Fibroblast of gingiva (primary cell): ENCODE measurements at places on chromosomes 13 and 19.

DNA sequence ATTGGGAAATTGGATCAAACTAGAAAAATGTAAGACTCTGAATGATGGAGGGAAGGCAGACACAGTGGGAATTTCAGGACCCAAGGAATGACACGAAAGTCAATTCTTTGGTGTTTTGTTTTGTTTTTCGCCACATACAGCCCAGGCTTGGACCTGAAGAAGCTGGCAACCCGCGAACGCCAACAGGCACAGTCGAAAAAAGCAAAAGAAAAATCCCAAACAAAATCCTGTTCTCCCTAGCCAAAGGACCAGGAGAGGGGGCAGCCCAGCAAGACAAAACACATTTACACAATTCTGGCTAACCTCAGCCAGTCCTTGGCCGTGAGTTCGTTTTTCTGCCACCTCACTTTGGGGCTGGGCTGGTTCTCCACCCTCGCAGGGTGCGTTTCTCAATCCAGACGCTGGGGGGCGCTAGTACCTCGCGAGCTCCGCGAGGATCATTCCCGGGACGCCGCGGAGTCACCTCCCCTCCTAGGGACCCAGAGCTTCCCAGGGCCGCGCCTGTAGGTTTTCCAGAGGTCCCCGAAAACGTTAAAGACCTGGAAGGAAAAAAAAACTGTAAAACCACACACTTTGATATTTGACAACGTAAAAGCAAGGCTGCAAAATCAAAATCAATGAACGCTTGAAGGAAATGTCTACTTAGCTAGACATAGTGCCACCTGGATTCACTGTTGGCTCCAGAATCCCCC is 34.9 kb upstream of the TPM4 start:
- peak; percentile 62 for DNase-seq

DNA sequence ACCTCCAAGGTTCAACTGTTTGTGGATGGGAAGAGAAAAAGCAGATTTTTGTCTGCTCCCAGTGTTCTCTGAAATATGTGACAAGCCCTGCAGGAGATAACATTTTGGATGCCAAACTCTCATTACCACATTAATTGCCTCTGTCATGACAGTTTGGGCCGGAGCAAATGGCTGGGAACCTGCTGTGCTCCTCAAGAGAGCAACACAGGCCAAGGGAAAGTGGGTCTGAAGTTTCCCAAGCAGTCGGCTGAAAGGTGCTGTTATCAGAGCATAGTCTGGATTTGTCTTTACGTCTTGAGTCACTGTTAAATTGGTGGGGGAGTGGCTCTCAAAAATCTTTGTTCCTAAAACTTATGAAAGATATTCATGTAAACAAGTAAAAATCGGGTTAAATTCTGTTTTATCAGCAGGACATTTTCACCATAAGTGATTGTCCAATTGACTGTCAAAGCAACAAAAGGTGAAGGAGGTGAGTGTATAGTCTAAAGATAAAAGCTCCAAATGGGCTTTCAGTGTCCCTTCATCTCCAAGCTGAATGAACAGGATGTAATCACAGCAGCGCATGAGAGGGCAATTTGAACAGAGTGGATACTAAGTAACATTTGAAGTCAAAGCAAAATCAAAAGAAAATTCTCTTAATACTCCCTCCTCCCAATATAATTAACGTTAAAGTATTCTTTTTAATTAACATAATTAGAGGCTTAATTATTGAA is 844.8 kb downstream of the PCDH17 start:
- DNase-seq: no peak

- no peak for DNase-seq
Observed at GRCh38 chr13:40681341-40682146, 15.1 kb upstream of the FOXO1 start.

DNA sequence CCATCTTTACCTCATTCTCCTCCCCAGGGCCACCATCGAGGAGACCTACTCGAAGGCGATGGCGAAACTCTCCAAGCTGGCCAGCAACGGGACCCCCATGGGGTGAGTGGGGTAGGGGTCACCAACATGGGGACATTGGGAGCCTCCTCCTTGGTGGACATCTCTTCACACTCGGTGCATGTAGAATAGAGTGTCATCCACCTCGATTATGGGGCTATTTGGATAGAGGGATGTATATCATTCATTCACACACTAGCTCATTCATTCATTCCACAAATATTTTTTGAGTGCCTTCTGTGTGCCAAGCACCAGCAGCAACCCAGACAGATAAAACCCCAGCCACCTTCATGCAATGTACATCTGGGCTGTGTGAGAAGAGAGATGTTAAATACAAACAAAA is 13.1 kb downstream of the FCHO1 start:
- DNase-seq: no peak

- DNase-seq: peak; percentile 19
Observed at GRCh38 chr19:1672038-1672768, 19.8 kb upstream of the TCF3 start.

DNA sequence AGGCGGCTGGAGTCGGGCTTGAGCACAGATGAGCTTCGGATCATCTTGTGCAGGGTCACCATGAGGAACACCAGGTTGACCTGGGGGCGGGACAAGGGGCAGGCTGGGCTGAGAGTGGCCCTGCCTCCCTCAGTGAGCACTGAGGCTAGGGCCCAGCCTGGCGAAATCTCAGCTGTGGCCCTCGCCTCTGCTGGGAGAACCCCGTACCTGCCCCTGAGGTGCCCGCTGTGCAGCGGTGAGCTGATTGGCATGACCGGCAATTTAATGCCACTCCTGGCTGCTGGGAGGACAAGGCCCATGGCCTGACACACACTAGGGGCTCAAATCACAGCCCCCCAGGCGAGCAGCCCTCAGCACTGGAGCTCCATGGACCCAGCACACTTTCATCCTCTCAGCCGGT is 19.7 kb upstream of the ASF1B start:
- no peak for DNase-seq

DNA sequence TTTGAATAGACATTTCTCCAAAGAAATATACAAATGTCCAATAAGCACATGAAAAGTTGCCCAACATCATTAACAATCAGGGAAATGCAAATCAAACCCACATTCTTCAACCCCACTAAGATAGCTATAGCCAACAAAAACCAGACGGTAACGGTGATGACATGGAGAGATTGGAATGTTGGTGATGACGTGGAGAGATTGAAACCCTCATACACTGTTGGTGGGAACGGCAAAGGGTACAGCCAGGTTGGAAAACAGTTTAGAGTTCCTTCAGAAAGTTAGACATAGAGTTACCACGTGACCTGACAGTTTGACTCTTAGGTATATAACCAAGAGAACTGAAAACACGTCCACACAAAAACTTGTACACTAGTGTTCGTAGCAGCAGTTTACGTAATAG is 48.1 kb downstream of the TNFRSF19 start:
- peak; percentile 90 for DNase-seq
